ENCODE measurements at places on chromosomes 3 and 15.

GRCh38 chr3:189304465-189305351 is 132.9 kb downstream of the TPRG1 start:
- no peak for DNase-seq

DNA sequence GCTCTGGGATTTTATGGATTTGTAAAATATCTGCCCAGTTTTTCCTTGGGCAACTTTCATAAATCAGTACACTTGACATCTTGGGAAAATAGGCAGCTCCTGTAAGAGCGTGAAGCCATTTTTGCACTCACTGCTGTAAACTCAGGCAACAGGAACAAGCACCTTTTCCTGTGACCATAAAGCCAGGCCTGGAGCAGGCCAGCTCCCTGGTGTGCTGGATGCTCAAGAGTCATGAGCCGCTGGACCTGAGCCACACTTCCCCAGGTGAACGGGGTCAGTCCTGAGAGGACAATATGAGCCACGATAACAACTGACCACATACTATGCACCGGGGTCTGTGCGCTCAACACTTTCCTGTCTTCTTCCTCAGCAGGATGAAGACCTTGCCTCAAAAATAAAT is 158.2 kb downstream of the NUP210 start:
- DNase-seq: no peak

- DNase-seq: no peak
These were observed 1282.9 kb downstream of the ROBO2 start for GRCh38 chr3:78322780-78323179.

DNA sequence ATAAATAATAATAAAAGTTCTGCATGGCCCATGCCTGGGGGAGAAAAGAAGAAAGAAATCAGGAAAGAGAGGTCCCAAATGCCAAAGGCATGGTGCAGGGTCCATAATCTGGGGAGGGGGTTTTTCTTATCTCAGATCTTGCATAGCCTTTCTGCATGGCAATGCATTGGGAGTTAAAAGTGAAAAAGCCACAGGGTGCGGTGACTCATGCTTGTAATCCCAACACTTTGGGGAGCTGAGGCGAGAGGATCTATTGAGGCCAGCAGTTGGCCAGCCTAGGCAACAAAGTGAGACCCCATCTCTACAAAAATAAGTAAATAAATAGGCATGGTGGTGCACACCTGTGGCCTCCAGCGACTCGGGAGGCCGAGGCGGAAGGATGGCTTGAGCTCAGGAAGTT is 76.8 kb upstream of the GATA2 start:
- no peak for DNase-seq

GRCh38 chr3:25448750-25449692 is 21.0 kb downstream of the RARB start:
- DNase-seq: no peak

DNA sequence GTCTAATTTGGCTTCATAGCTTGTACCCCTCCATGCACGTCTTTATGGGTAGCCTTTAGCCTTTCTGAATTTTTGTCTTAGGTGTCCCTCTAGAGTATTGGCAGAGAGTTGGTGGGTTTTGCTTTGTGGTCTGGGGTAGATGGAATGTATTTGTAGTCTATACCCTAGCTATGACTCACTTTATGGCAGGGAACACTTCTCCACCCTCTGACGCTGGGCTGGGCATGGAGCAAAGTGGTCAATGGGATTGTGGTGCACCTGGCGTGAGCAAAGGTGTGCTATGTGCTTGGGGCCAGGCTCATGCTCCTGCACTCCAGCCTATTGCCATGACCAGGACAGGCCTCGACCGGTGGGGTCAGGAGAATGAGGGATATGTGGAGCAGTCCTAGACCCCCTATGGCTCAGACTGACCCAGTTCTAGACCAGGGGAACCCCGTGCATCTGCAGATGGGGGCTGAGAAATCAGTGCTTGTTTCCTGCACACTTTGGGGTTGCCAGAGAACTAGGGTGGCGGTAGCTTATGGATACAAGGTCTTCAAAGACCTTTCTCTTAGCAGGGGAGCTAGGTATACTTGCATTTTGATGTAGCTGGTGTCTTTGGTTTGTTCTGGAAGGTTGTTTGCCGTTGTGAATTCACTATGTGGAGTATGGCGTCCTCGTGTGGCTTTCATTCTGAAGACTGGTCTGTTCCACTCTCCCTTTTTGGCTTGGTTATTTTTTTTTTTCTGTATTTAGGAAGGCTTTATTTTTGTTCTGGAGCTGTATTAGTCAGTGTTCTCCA is 49.4 kb upstream of the RPL32 start:
- DNase-seq: no peak

GRCh38 chr15:27336676-27337075 is 365.7 kb downstream of the GABRG3 start:
- no peak for DNase-seq

- no peak for DNase-seq
These were observed 45.4 kb downstream of the EFHB start for GRCh38 chr3:19888428-19889152.

DNA sequence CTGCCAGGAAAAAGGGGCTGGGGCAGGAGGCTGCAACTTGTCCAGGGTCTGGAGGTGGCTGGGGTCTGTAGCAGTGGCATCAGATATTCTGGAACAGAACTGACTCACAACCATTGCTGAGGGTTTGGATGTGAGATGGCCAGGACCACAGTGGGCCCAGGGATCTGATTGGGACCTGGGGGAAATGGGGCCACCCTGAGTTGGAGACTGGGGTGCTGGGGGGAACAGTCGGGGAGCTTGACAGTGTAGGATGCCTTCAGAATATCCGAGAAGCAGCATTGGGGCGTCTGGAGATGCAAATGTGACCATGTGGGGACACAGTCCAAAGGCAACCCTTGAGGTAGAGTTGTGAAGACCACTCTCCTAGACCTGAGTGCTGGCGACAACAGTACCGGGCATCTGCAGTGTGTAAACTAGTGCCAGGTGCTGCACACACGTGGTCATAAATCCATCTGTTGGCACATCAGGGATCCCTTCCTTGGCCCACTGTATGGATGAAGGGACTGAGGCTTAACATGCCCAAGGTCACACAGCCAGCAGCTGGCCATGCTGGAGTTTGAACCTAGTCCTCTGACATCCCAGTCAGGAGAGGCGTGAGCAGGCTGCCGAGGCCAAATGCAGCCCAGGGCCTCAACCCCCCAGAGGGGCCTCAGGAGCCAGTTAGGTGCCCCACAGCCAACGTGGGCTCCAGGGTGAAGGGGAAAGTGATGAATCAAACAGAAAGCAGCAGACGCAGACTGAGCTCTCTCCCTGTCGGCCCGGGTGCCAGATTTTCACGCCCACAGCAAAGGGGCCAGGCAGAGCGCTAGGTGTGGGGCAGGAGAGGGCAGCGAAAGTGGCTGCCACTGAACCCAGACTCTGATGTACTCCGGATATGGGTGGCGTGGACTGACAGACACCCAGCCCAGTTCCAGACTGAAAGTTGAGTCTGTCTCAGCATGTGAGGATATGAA is 18.8 kb downstream of the HEMK1 start:
- DNase-seq: peak; percentile 92

DNA sequence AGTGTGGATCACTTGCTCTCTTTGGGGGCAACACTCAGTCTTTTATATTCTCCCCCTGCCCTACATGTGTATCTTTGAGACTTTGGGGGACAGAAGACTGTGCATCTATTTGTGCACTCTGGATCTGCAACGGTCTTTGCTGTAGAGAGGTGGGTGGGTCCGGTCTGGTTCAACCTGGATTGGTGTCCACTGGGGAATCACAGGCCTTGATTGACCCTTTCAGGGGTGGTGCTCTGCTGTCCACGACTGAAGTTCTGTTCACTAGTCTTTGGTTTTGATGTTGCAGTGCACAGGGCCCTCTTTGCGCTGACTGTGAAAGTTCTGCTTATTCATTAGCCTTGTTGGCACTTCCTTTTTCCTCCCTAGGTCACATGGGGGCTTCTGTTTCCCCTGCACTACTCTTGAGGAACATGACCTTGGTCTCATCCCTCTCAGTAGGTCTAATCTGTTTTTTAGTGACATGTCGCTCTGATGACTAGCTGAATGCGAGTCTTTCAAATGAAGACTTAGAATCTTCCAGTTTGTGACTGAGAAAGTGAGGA is 284.2 kb downstream of the SV2B start:
- no peak for DNase-seq

DNA sequence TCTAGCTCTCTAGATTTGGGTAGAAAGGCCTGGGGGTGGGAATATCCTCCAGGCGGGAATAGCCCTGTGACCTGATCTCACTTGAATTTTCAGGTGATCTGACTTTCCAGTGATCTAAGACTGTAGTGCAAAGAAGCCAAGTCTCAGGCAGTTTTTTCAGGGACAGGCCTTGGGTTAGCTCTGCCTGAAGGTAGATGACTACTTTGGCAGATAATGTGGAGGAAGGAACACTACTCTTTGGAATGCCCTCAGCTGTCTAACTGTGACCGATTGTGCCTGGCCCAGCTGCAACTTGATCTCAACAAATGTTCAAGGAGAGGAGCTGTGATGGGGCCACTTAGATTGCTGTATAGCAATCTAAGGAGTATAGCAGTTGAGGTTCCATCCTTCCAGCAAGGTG is 193.7 kb downstream of the TCF12 start:
- DNase-seq: no peak

- no peak for DNase-seq
These were observed 88.2 kb upstream of the PROK2 start for GRCh38 chr3:71873093-71873611.

DNA sequence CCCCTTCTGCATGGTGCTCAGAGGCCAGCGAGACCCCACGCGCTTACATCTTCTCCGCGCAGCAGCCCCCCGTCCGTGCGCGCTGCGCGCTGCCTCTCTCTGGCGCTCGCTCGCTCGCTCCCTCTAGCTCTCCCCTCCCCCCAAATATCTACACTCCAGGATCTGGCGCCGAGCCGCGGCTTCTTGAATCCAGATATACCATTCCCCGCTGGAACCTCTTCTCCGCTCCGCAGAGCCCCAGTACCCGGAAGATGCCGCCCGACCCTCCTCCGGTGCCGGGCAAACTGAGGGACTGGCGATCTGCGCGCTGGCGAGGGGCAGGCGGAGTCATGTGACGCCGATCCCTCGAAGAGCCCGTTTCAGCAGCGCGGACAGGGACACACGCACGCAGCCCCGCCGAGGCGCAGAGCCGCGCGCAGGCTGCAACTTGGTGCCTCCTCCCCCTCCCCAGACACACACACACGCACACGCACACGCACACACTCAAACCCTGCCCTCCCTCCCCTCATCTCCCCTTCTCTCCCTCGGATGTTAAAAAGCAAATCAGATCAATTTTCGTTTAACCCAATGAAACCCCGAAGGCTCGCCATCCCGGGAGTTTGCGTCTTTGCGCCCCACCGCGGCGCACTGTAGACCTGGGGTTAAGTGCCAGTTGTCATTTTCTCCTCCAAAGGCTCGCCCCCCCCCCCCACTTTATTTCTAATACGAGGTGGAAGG is at the start of gene RASGRF1:
Gene RASGRF1 (minus strand): TSS at position 294 of the 717 bp plus-strand sequence. CDS start 282 bp downstream, at position 12.
- peak; percentile 49 for DNase-seq

DNA sequence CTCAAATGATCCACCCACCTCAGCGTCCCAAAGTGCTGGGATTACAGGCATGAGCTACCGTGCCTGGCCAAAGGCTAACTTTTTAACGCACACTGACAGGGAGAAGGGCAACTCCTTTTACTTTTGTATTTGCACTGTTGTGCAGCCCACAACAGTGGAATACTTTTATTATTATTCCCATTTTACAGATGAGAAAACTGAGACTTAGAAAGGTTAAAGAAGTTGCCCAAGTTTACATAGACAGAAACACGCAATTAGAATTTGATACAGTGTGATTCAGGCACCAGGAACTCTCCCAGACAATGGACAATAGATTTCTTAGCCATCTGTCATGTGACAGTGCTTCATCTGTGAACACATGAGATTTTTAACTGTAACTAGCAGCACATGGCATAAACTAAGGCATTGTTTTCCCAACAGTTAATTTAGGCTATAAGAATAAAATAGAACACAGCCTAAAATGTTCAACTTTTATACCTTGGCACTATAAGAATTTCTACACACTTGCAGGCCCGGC is 18.8 kb downstream of the STAG1 start:
- no peak for DNase-seq

- no peak for DNase-seq
These were observed 63.3 kb upstream of the LRRC3B start for GRCh38 chr3:26559227-26559626.

- DNase-seq: no peak
These were observed 35.8 kb downstream of the ISG20 start for GRCh38 chr15:88674661-88675060.

DNA sequence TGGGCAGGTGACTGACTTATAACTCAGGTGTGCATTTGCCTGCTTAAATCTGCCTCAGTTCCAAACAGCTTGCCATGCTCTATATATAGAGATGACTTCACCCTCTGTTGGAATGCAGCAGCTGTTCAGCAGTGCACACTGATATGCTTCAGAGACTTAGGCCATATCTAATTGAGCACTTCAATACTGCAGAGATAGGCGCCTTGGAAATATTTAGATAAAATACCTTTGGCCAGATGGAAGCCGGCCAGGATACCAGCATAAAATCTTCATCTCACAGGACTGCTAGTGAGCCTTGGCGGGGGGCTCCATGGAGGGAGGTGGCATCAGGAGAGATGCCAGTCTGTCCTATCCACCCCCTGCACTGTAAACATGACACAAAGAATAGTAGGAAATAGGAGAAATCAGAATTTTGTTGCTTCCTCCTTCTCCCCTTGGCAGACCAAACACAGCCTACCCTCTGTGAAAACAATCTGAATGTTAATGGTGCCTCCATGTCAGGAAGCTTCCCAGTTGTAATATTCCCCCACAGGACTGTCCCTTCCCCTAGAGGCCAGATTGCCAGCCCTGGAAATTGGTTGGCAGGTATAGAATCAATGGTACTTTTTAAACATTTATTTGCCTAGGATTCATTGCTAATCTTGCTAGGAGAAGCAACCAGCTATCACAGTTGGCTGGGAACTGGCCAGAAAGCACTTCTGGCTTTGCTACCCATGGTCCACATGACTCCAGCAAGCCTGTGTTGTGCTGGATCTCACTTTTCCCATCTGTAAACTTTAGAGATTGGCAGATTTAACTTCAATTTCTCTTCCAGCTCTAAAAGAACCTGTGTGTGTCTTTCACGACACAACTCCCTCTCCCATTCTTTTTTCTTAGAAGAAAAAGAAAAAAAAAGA is 215.5 kb upstream of the KCNMB2 start:
- no peak for DNase-seq

DNA sequence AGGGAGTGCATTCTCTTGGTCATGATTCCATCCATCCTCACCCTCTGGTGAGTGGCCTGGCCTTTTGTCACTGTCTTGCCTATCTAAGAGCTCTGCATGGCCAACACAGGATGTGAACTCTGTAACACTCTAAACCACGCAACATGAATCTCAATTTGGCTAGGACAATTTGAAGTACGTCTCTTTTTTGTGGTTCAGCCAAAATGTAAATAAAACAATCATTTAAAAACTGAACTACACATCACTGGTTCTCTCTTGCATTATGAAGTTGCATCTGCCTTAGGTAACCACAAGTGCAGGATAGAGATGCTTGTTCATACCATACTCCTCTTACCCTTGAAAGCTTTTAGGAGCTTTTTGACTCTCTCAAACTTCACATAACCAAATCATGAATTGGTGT is 27.3 kb downstream of the CCR3 start:
- no peak for DNase-seq

GRCh38 chr3:40504636-40505430 is 1.0 kb upstream of the ZNF620 start:
- DNase-seq: no peak
